Ecto neural progenitor cell (in vitro differentiated cells): ENCODE measurements at places on chromosomes 1 and 21.

- DNase-seq: no peak
Observed at GRCh38 chr1:8207202-8207601, 110.7 kb upstream of the SLC45A1 start.

GRCh38 chr1:29540801-29541357, 304.6 kb downstream of the PTPRU start:
- peak; percentile 23 for DNase-seq

GRCh38 chr1:245621589-245621988, 466.8 kb downstream of the KIF26B start:
- no peak for DNase-seq

GRCh38 chr1:27643600-27644368, 8.8 kb upstream of the FGR start:
- DNase-seq: peak; percentile 60

DNA sequence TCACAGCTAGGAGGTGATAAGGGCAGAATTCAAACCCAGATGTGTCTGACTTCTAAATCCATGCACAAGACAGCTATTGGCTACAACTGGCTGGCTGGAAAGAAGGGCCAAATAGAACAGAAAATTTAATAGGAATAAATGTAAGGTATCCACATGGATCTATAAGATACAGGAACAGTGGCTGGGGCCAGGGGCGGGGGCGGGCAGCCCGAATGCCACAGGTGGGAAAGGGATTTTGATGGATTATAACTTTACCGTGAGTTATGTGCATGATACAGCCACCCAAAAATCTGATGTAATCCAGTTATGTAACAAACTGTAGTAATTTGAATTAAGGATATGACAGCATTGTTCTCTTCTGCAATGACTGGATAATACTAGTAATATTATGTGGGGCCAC, 87.0 kb upstream of the COA6 start:
- no peak for DNase-seq

DNA sequence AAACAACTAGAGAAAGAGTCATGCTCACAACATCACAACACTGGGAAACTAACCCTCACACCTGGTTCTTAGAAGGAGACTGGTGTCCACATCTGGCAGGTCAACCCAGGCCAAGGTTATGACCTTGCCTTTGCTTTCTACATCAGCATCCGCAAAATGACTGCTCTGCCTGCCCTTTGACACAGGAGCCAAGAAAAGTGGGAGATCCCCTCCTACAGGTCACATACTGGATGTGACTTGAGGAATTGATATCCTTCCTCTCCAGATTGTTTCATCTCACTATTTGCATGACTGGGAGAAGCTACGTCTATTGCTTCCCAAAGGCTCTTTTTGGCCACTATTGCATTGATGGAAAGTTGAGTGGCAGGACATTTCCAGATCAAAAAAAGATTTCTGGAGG, 115.5 kb downstream of the MIS18A start:
- DNase-seq: no peak

DNA sequence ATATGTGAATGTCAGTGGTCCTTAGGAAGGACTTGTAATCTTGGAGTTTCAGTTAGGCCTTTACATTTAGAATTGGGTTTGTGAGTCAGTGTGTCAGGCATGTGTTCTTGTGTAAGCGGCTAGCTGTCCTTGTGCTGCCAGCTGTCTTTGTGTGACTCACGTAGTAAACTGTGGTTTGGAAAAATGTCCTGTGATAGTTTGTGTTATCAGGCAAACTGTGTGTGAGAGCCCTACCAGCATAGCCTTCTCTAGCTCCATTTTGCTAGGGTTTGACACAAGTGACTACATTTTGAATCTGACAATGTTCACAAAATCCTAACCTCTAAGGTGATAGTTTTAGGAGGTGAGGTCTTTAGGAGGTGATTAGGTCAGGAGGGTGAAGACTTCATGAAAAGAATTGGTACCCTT, 6.9 kb upstream of the SLC35D1 start:
- DNase-seq: no peak

- no peak for DNase-seq
Observed at GRCh38 chr1:14897547-14897946, 256.0 kb upstream of the TMEM51 start.

DNA sequence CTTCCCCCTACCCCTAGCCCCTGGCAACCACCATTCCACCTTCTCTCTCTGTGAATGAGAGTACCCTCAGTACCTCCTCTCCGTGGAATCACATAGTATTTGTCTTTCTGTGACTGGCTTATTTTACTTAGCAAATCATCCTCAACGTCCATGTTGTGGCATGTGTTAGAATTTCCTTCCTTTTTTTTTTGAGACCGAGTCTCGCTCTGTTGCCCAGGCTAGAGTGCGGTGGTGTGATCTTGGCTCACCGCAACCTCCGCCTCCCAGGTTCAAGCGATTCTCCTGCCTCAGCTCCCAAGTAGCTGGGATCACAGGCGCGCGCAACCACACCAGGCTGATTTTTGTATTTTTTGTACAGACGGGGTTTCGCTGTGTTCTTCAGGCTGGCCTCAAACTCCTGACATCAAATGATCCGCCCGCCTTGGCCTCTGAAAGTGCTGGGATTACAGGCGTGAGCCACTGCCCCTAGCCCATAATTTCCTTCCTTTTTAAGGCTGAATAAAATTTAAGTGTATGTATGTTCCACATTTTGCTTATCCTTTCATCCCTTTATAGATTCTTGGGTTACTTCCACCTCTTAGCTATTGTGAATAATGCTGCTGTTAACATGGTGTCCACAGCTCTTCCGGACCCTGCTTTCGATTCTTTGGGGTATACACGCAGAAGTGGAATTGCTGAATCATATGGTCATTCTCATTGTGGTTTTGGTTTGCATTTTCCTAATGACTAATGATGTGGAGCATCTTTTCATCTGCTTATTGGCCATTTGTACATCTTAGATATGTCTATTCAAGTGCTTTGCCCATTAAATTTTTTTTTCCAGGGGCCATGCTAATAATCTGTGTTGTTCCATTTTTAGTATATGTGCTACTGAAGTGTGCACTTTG, 32.3 kb downstream of the ERRFI1 start:
- DNase-seq: no peak

DNA sequence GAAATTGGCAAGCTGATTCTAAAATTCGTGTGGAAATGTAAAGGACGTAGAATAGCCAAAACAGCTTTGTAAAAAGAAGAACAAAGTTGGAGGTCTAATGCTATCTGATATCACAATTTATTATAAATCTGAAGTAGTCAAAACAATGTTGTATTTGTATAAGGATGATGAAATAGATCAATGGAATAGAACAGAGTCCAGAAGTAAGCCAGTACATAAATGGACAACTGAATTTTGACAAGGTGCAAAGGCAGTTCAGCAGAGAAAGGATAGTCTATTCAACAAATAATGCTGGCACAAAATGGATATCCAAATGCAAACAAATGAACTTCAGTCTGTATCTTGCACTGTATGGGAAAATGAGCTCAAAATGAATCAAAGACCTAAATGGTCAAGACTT, 20.2 kb downstream of the RALGPS2 start:
- DNase-seq: no peak
